HepG2 (cell line): ENCODE measurements at places on chromosomes 6 and 20.
A peak's percentile ranks its signal among the peaks of the same experiment; 100 is the strongest.

- DNase-seq = no peak
Measured at GRCh38 chr6:118902726-118903125, 8.8 kb downstream of the ASF1A start.

DNA sequence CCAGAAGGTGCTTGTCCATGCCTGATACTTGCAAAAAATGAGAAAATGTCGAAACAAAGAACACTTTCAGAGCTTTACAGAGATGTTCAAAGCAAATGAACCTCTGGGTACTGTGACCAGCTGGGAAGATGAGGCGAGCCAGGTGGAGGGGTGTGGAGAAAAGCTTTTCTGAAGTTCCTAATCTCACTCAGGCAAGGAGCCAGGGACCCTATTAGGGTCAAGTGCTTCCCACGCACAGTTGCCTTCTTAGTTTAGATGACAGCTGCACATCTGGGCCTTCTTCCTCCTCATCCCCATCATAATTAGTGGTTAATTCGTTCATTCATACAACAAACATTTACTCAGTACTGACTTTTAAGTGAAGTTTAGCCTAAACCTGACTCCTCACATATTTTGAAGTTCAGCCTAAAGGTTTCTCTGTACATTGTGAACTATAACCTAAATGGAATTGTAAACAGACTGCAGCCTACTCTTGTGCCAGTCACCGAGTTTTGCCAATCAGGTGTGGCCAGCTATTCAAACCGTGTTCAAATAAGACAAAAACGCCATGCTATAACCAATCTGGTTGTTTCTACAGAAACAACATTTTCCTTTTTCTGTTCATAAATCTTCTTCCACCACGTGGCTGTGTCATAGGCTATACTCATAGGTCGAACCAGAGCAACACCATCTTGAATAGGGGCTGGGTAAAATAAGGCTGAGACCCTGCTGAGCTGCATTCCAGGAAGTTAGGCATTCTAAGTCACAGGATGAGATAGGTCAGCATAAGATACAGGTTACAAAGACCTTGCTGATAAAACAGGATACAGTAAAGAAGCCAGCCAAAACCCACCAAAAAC, 19.3 kb upstream of the AHCY start:
- no peak for DNase-seq

- DNase-seq = peak; percentile 69
Measured at GRCh38 chr6:40996591-40997233, 42.3 kb downstream of the UNC5CL start.

GRCh38 chr6:75997696-75998095, 74.8 kb downstream of the IMPG1 start:
- DNase-seq = no peak

- no peak for DNase-seq
Measured at GRCh38 chr6:111727802-111728201, 122.1 kb upstream of the TRAF3IP2 start.

DNA sequence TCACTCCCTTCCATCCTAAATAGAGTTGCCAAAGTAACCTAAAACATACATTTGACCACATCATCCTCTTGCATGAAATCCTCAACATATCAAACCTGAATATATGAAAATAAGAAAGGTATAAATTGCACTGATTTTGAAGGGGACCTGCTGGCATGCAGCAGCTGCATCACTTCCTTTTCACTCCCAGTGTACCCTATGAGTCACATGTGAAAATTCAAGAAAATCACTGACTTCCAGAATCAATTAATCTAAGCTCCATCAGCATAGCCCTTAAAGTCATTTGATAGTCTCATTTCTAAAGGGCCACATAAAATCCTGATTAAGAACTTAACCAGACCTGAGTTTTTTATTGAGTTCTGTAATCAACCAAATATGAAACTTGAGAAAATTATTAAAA, 24.3 kb downstream of the SNX14 start:
- no peak for DNase-seq

- DNase-seq = no peak
Measured at GRCh38 chr20:61487997-61488371, 235.9 kb downstream of the CDH4 start.

GRCh38 chr6:108707328-108707976, 140.8 kb upstream of the ARMC2 start:
- DNase-seq = peak; percentile 15

GRCh38 chr20:48636301-48636700, 191.5 kb downstream of the PREX1 start:
- DNase-seq = no peak

DNA sequence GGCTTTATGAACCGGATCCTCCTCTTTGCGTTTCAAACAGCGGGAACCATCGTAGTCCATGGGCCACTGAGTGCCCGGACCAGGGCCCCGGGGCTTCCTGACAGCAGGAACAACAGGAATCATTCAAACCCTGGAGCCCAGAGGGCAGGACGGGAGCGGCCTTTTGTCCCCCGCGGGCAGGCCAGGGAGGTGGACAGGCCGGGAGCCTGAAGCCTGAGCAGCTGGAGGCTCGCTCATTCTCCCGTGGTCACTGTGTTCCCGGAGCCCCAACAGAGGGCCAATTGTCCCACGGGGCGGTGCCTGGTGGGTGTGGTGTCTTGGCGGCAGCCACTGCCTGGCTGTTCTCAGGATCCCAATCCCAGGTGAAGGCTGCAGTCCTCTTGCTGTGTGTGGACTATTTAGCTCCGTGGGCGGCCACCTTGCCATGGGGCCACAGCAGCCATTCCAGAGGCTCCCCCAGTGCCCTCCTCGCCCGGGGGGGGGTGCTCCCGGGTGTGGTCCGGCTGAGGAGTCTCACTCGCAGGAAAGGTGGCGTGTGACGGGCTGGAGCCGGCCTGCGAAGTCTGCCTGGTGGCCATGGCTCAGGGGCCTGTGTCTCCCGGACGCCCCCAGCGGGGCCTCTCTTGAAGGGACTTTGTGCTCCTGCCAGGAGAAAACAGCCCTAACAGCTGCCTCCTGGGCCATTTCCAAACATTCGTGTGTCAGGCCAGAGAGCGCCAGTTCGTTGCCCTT, 77.2 kb upstream of the BHLHE23 start:
- peak; percentile 54 for DNase-seq

DNA sequence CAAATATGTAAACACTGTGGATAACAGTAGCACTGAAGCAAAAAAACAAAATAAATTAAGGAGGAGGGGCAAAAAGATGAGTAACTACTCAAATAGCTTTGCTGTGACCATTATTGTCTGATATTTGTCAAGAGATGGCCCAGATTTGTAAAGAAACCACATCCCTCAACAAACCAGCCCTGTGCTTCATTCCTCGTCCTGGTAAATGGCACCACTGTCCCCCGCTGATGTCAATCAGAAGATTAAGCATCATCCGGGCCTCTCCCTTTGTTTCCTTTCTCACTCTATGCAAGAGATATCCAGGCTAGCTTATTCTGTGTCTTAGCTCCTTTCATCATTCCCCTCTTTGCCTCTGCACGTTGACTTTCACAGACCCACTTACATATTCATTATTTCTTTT, 259.0 kb downstream of the SYNE1 start:
- DNase-seq = peak; percentile 28

- DNase-seq = no peak
Measured at GRCh38 chr6:15829156-15829555, 166.3 kb upstream of the DTNBP1 start.

DNA sequence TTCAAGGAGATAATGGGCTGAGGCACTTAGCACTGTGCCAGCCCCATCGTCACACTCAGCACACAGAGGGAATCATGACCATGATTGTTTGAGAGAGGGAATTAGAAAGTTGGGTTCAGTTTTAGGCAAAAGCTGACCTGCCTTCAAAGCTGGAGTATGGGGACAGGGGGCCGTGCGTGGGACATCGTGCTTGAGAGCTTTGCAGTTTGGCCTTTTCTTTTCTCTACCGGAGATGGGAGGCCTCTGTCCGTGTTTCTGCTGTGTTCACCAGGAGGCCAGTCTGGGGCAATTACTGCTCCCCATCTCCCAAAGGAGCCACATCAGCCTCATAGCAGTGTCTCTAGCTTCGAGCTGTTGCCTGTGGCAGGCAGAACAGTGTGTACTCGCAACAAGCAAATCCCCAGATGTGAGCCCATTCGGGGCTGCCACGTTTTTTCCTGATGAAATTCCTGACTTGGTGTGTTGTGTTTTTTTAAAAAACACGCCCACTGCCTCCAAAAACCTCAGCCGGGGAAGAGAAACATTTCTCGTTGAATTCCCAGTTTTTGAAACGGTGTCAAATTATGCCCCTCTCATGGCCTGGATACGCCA, 20.2 kb downstream of the EYA2 start:
- DNase-seq = no peak

DNA sequence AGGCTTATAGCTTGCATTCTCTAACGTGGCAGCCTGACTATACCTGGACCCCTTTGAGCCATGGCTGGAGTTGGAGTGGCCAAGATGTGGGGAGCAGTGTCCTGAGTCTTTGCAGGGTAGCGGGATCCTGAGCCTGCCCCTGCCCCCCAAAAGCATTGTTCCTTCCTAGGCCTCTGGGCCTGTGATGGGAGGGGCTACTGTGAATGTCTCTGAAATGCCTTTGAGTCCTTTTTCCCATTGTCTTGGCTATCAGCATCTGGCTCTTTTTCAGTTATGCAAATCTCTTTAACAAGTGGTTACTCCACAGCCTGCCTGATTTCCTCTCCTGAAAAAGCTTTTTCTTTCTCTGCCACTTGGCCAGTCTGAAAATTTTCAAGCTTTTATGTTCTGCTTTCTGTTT, 17.0 kb upstream of the PRL start:
- no peak for DNase-seq

DNA sequence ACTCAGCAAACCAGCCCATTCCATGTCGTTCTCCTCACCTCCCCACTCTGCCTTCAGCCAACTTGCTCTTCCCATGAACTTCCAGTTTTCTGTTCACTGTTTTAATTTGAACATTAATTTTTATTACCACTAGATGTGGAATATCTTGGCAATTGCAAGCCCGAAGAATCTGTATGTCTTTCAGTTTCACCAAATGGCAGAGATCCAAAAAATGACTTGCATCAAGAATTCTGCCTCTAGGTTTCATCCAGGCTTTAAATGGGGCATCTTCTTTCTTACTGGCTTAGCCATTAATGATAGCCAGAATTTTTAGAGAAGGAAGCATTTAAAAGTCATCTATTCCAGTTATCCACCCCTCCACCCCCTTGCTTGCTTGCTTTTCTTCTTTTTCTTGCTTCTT, 39.0 kb downstream of the CAP2 start:
- no peak for DNase-seq

GRCh38 chr6:10690651-10691445, 3.6 kb downstream of the C6orf52 start:
- no peak for DNase-seq

DNA sequence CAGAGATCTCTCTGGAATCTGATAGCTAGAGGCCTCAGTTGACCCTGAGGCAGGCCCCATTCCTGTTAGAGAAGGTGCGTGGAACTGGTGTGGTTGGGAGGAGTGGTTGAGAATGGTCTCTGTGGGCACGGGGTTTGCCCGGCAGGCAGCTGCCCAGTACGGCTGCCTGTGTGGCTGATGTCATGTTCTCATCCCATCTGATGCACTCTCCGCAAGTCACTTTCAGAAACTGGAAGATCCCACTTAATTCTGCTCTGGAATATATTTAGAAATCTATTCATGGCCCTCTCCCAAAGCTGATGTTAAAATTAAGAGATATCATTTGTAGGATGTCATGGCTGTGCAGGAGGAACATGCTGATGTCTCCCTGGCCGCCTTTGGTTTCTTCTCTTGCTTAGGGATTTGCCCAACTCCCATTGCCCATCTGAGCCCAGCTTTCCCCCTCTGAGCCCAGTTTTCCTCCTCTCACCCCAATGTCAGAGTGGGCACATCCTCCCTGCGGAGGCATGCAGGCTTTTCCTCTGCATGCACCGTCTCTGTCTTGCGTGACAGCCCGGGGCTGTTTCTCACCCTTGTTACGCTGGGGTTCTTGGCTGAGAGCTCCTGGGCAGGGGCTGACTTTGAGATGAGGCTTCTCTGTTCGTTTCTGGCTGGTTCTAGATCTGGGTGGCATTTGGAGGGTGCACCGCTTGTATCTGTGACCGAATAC, 21.0 kb downstream of the PHACTR3 start:
- no peak for DNase-seq

DNA sequence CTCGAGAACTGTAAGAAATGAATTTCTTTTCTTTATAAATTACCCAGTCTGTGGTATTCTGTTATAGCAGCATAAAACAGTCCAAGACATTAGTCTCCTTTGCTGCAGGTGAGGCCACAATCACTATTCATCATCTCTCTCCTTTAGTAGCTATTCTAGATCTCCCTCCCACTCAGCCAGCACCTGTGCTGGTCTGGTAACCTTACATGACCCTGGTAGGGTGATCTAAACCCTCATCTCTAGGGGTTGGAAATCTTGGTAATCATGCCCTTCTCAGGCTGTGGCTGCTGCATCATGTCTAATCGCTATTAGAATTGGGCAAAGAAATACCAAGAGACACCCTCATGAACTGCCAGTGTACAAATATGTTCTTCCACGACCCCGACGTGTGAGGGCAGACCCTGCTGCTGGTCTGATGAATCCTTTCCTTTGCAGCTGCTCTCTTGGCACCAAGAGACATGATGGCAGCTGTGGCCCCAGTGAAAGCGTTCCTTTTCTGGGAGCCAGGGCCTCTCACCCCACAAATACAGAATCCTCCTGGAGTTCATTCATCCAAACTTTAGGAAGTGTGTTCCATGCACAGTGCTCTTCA, 23.0 kb upstream of the IGF2R start:
- no peak for DNase-seq
